ENCODE measurements at places on chromosomes 4 and X.
A peak's percentile ranks its signal among the peaks of the same experiment; 100 is the strongest.

DNA sequence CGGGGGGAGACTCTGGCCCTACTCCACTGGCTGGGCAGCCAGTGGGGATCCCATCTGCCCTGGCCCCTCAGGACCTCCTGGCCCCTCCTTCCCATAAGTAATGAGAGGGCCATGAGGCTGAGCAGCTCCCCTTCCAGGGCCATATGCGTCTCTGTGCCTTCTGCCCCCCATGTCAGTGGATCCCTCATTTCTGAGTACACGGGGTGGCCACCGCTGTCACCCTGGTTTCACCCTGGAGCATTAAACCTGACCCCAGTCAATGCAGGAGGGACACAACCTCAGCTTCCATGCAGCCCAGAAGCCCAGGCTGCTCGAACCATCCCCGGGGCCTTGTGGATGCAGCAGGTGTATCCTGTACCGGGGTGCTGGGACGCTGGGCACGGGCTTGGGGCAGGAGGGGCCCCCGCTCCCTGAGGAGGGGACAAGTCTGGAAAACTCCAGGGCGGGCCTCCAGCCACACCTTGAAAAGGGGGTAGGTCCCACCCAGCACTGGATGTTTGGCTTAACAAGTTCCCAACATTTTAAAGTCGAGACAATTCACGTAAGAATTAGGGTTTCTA, 24.2 kb downstream of the ATP5ME start:
- no peak for DNase-seq

DNA sequence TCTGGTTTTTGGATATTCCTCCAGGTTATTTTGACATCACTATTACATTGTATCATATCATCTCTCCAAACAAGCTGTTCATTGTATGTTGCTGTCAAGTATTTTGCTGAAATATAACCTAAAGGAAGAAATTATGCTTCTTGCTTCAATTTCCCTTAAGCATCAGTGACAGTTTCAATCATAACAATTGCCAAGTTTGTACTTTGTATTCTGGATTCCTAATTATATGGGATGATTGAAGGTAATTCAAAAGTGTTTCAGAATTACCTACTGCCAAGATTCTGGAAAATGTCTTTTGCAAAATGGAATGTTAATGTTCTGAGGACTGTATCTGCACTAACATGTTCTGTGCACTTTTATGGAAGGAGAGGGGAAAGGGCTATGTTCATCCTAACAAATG, 228.7 kb downstream of the PRDM5 start:
- DNase-seq, result no peak

DNA sequence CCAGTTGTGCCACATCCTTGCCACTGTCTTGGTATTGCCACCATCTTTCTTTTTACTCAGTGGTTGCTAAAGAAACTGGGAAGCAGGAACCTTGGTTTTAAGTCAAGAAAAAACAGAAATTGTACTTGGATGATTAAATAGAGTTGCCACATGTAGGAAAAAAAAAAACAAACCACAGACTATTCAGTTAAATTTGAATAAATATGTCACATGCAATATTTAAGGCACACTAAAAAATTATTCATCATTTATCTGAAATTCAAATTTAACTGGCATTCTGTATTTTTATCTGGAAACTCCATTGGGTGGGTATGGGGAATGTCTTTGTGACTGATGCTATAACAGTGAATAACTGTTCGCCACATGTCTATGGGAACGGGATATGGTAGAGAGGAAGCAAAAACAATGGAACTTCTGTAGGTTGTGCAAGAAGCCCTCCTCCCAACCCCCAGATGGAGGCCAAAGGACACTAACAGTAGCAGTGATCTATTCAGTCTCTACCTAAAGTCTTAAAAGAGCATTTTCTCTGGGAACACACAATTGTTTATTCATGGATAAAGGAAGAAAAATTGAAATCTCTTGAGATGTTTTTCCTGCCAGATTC, 57.0 kb upstream of the PLAC8 start:
- no peak for DNase-seq

DNA sequence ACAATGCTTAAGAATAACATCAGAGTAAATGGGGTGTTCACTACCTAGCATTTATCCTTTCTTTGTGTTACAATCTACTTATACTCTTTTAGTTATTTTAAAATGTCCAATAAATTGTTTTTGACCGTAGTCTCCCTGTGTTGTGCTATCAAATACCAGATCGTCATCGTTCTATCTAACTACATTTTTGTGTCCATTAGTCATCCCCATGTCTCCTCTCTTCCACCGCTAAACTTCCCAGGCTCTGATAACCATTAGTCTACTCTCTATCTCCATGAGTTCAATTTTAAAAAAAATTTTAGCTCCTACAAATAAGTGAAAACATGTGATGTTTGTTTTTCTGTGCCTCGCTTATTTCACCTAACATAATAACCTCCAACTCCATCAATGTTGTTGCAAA, 381.9 kb downstream of the PRDM5 start:
- no peak for DNase-seq

DNA sequence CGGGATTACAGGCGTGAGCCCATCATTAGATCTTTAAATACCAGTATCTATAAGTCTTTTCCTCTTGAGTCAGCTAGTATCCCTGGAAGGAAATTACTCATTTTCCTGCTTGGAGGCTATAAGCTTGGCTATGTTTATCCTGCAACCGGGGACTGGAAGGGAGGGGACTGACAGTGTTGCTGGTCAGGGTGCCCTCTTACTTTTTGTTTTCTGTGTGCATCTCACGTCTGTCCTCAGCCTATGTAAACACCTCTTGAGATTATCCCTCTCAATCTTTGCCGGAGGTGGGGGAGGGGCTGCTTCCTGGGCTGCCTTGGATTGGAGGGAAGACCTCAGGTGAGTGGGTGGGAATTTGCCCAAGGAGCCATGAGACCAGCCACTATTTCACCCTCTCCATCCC, 37.0 kb downstream of the HTT start:
- DNase-seq, result no peak

GRCh38 chr4:159029481-159029880, 73.4 kb upstream of the RAPGEF2 start:
- no peak for DNase-seq

DNA sequence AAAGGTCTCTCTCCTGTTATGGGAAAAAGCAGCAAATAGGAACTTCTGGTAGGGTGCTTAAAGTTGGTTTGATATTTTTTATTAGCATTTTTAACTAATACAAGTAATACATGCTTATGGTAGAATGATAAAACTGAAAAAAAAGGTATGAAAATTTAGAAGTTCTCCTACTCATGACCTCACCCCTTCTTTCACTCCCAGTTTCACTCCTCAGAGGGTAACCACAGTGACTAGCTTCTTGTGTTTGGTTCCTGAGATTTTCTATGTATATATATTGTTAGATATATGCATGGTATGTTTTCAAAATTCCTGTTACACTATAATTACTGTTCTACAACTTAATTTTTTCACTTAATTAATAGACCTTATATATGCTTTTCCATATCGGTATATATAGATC, 66.5 kb downstream of the AR start:
- no peak for DNase-seq

DNA sequence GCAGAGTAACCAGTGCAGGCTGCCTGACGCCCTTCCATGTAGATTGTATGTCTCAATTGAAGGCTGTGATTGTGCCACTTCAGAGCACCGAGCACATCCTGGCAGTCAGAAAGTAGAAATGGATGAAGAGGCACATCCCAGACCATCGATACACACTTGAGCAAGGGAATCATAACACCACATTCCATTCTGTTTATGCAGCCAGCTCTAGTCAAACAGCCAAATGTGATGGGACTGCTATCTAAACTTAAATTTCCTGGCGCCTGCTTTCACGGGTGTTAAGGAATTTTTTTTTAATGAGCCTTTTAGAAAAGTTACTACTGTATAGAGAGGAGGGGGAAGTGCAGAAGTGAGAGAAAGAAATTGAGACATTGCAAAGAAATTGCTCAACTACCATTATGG, 84.4 kb downstream of the PPARGC1A start:
- no peak for DNase-seq

DNA sequence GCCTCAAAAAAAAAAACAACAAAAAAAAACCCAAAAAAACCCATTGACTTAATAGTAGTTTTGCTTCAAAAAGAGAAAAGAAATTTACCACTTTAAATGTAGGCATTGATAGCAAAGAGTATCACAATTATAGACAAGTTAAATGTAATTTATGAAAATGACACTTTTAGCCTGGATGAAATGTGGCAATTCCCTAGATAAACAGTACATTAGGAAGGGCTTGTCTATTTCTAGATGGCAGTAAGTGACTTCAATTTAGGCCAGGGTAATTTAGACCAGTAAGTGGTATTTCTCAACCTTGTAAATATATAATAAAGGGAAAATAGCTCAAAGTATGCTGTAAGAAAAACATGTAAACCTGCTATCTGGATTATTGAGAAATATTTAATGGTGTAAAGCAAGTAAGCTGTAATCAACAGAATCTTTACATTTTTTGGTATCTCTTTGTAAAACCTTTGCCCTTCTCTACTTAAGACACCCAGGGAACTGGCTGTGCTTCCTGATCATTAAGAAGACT, 103.7 kb upstream of the RAPGEF2 start:
- no peak for DNase-seq

DNA sequence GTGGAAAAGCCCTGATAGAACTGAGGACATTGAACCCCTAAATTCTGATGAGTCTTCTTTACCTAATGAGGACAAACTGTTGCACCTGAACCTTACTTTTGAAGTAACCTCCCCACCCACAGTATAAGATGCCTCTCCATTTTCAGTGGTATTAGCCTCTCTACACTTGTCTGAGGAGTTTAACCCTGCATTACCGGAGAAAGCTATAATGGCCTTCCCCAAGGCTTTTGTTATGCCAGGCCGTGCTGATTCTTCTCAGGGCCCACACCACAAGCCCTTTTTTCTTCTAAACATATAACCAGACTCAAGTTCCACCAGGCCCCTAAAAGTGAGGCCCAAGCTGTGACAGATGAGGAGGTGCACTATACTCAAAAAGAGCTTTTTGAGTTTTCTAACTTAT, 345.8 kb upstream of the GRID2 start:
- DNase-seq, result no peak

GRCh38 chrX:118554511-118554910, 58.9 kb downstream of the DOCK11 start:
- no peak for DNase-seq

DNA sequence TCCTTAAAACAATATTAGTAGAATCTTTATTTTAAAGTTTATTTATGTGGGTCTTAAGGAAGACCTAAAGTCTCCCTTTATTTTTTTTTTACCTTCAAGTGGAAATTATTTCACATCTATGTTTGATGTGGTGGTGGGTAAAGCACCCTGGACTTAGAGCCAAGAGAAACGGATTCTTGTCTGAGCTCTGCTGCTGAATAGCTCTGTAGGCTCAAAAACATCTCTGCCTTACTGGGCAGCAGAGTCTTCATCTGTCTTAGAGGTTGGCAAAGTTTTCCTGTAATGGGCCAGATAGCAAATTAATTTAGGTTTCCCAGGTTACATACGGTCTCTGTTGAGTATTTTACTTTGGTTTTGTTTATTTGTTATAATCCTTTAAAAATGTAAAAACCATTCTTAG, 136.5 kb downstream of the CEP135 start:
- DNase-seq, result no peak

- DNase-seq, result peak; percentile 50
These were observed 105.6 kb downstream of the HNRNPD start for GRCh38 chr4:82268050-82268825.

DNA sequence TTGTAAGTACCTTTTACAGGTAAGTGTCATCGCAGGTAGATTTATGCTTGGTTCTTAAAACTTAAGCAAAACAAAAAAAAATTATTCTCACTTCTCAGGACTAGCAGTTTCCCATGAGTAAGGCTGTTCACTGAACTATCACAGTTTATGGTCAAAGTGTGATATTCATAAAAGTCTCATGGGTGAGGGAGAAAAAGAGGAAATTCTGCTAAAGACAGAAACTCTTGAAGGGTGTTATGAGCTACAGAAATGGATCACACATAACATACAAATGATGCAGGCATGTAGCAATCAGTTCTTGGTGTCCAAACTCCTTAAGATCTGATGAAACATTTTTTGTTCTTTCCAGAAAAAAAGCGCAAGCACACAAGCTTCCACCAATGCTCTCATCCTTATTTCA, 8.5 kb downstream of the RAB9A start:
- DNase-seq, result no peak

DNA sequence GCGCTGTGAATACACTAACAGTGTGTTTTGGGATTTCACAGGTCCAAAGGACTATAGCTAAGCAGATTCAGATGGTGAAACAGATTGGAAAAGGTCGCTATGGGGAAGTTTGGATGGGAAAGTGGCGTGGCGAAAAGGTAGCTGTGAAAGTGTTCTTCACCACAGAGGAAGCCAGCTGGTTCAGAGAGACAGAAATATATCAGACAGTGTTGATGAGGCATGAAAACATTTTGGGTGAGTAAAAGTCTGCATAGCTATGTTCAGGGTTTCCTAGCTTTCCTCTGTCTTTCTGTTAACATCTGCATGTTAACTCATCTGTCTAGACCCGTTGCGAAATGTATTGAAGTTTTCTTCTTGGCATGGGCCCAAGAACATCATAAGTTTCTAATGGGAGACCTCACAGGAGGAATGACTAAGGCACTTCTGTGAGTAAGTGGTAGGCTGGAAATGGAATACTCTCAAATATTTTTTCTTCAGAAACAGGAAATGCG, 372.1 kb downstream of the BMPR1B start:
- DNase-seq, result no peak

DNA sequence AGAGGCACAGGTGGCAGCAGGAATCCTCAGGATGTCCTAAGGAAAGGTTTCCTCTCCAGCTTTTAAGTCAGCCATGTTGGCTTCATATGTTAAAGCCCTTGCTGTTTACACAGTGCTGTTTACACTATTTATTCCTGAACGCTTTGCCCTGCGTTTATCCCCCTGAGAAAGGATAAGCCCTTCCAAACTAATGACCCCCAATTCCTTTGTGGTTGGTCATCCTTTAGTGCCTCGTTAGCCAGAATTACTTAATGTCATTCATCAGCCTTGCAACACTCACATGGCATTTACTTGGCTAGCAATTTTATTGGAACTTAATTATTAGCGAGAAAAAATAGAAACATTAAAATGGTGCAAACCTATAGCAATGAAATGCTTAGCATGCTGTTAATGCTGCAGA, 23.8 kb downstream of the VCX2 start:
- no peak for DNase-seq

DNA sequence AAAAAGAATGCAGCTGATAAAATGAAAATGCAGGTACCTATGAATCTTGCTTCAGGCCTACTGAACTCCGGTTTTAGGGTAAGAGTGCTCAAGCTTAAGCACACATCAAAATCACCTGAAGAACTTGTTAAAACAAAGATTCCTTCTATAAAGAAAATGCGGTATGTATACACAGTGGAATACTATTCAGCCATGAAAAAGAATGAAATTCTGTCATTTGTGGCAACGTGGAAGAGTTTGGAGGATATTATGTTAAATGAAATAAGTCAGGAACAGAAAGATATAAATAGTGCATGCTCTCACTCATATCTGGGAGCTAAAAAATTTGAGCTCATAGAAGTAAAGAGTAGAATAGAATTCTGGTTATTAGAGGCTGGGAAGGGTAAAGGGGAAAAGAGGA, 14.0 kb upstream of the CHM start:
- no peak for DNase-seq

GRCh38 chr4:118348886-118349285, 3.9 kb downstream of the PRSS12 start:
- no peak for DNase-seq

- no peak for DNase-seq
These were observed 11.6 kb downstream of the TXLNG start for GRCh38 chrX:16797841-16798240.

Measured in DMS79 (cell line).